ENCODE measurements at places on chromosomes 7 and 10.

DNA sequence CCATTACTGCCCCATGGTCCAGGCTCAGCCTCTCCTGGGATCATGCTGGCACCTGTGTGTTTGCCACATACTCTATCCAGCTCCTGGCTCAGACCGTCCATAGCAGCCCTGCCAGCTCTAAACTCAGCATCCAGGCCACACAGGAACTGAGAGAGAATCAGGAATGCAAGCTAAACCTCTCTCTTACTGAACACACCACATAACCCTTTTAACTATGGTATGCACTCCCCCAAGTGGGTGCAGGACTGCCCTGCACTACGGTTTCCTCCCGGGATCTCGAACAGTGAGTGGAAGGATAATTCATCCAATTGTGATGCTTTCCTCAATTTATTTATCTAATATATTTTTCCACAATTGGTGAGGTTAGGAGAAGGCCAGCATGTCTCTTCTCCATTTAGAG lies 17.1 kb upstream of the ZNF800 start:
- DNase-seq = no peak

DNA sequence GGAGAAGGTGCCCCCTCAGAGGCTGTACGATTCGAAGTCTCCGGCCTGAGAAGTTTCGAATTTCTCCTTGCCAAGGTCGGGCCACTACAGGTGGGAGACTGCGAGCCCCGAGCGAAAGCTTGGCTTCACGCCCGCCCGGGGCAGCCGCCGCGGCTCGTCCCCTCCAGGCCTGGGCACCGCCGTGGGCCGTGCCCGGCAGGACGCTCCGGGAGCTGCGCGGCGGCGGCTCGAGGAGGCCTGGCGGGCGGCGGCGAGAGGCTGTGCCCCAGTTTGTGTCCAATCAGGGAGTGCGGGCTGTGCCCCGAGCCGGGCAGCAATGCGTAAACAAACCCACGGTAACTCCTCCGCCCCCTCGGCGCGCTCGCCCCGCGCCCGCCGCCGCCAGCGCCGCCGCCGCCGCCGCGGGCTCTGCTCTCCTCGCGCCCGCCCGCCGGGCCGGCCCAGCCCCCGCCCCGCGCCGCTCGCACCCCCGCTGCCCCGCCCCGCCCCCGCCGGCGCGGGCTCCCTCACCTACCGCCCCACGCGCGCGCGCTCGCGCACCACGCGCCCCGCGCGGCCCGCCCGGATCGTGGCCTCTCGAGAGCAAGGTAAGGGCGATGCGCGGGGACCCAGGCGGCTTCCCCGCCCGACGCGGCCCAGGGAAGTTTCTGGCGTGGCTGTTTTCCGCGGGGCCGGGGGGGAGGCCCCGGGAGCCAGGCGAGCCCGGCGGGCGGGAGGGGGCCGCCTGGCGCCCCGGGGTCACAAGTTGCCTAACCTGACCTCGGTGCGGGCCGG lies 57.8 kb upstream of the PCGF5 start:
- no peak for DNase-seq

GRCh38 chr10:44279426-44280126 lies 105.3 kb downstream of the CXCL12 start:
- DNase-seq = no peak

GRCh38 chr7:100132697-100133151 lies 6.0 kb downstream of the MBLAC1 start:
- DNase-seq = no peak

- peak; percentile 44 for DNase-seq
Measured at GRCh38 chr7:116953372-116953905, at the start of gene ST7. Gene ST7 (plus strand): TSS chr7:116953501. CDS start chr7:116953541, 40 bp downstream.

- no peak for DNase-seq
Measured at GRCh38 chr7:20162665-20163064, 54.5 kb downstream of the MACC1 start.

GRCh38 chr7:117949232-117949631 lies 76.0 kb upstream of the CTTNBP2 start:
- no peak for DNase-seq
